ENCODE measurements at places on chromosomes 4 and X.
A peak's percentile ranks its signal among the peaks of the same experiment; 100 is the strongest.

GRCh38 chr4:87134122-87134521, 86.3 kb downstream of the KLHL8 start:
- DNase-seq: no peak

DNA sequence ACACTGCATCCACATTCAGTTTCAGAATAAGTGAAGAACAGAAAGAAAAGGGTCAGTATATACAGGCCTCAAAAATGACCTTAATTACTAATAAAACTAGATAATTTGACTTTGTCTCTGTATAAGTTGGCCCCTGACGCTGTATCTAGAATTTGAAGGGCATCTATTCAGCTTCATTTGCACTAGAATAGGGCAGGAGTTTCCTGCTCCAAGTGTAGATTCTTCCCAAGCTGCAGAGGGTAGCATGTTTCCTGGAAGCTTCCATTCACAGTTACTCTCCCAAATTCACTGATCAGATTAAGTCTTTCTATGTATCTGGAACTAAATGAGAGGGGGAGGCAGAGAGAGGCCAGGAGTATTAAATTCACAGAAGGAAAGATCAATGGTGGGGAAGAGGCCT, 90.9 kb downstream of the GC start:
- DNase-seq: no peak

DNA sequence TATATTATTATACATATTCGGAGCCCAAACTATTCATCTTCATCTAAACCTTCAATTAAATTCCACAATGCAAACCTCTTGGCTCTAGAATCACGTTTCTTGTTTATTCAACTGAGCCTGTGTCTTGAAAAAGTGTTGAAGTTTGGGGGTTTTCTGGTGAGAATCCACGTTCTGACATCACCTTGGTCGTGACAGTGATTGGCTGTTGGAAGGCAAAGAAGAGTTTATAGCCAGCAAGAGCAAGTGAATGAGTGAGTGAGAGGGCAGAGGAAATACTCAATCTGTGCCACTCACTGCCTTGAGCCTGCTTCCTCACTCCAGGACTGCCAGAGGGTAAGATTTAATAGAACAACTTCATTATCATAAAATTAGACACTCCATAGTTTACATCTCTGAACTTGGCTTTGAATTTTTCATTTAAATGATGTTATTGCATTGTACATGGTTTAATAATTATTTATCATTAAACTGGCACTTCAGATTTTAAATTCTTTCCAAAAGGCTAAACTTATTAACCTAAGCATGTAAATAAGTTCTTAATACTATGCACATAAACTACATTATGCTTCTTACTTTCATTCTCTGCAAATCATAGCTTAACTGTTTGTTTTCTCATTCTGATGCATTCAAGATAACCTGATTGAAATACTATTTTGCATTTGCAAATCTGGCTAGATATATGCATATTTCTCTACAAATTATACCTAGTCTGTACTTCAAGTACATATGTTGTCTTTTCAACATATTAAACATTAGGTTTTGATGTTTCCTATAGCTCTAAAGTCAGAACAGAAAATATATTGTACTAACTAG, at the start of gene IBSP:
Gene IBSP, plus strand, starts transcription at position 254 of the 813 bp plus-strand sequence. CDS start 2,808 bp downstream, outside the sequence.
- no peak for DNase-seq

GRCh38 chr4:129144755-129145206, 48.8 kb downstream of the C4orf33 start:
- DNase-seq: no peak

GRCh38 chrX:40108162-40108958, 10.6 kb upstream of the BCOR start:
- DNase-seq: no peak

DNA sequence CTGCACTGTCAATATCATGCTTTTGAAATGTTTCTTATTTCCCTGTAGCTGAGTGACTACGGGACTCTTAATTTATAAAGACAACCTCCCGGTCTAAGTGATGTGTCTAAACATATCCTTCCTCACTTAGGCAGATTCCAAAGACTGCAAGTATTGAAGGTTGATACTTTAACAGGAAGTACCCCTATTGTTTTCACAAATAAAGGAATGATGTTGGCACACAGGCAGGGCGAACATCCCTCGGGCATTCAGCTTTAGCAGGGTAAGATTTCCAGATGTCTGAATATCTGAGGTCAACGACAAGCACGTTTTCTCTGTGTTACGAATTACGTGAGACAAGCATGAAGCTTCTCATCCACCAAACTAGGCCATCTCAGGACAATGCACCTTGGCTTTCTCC, 638.0 kb upstream of the FRG1 start:
- no peak for DNase-seq

DNA sequence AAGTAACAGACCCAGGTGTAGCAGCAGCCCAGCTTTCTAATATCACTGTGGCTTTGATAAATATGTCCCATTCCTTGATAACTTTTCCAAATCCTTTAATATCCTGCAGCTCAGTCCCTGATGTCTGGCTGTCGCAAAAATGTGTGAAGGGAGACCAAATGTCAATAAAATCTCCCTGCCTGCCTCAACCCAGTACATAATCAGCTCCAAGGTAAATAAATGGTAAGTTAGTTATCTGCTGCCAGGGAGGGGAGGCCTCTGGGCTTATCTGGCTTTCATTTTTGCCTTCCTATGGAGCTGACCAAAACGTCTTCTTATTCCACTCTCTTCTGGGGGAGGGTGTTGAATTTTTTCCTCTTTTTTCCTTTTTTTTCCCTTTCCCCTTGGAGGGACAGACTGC, 630.6 kb downstream of the MID1IP1 start:
- no peak for DNase-seq

- no peak for DNase-seq
These were observed 342.9 kb downstream of the GBA3 start for GRCh38 chr4:23035521-23036056.

DNA sequence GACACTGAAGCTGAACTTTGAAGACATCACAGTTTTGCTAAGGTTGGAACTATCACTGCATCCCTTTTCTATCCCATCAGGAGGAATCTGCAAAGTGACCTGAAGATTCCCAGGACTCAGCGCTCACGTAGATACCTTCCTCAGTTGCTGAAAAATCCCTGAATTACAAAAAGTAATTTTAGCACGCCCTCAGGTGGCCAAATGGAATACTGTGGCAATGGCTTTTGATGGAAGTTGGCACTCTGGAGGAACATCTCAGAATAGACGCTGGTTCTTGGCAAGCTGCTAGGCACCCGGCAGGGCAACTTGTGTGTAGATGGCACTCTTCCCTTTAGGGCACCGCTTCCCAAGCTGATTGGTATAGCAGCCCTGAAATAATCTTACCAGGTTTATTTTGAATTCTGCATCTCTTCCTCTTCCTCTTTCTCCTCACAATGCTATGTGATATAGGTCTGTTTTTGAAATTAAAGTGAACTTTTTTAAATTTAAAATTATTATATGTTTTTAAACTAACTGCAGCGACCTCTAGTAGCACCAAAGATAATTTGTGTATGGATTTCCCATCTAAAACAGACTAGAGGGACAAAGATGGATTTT, 16.3 kb upstream of the ESX1 start:
- DNase-seq: peak; percentile 12

GRCh38 chr4:152359208-152360044, 176.5 kb downstream of the FBXW7 start:
- DNase-seq: no peak

DNA sequence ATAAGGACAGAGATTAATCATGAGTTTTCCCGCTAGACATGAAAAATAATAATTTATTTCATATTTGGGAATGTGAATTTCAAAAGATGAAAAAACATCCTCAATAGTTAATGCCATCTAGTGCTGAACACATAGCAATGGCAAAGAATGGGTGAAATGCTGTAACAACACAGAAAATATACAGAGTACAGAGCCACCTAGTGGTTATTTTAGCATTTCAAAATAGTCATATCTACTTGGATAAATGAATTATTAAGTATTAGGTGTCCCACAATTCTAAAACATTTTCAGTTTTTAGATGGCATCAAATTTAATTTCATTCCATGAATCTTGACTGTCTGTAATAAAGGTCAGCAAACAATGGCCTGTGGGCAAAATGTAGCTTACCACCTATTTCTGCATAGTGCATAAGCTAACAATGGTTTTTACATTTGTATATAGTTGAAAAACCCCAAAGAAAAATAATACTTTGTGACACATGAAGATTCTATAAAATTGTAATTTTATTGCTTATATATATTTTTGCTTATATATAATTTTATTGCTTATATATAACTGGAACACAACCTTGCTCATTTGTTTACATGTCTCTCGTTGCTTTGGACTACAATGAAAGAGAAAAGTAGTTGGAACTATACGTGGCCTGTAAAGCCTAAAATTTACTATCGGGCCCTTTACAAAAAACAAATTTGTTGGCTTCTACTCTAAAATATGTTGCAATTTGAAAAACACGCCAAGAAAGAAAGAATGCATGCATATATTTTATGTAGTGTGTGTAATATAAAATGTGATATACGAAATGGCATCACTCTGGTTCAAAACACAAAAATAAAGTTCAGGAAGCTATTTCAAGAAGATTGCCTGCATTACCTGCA, 99.1 kb upstream of the FAM47C start:
- DNase-seq: no peak

GRCh38 chr4:20809812-20810211, 109.6 kb downstream of the PACRGL start:
- no peak for DNase-seq

DNA sequence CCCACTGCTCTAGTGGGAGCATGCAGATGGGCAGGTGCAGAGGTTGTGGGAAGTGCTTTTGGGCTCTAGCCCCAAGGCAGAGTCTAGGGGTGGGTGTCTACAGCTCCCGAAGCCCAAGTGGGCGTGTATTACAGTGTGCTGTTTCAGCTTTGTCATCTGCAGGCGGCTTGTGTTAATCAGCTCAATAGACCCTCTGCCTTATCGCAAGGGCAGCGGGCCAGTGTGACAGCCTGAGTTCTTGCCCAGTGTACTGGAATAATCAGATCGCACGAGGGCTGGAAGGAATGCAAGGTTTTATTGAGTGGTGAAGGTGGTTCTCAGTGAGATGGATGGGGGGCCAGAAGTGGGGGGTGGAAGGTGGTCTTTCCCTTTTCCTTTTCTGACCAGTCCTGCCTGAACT, 529.4 kb upstream of the AMOT start:
- DNase-seq: no peak

- no peak for DNase-seq
These were observed 2.6 kb upstream of the SLC6A8 start for GRCh38 chrX:153685156-153685536.

- peak; percentile 11 for DNase-seq
These were observed 6.2 kb downstream of the TXK start for GRCh38 chr4:48127682-48128404.

- no peak for DNase-seq
These were observed 302.3 kb upstream of the IGFBP7 start for GRCh38 chr4:57412259-57413054.

DNA sequence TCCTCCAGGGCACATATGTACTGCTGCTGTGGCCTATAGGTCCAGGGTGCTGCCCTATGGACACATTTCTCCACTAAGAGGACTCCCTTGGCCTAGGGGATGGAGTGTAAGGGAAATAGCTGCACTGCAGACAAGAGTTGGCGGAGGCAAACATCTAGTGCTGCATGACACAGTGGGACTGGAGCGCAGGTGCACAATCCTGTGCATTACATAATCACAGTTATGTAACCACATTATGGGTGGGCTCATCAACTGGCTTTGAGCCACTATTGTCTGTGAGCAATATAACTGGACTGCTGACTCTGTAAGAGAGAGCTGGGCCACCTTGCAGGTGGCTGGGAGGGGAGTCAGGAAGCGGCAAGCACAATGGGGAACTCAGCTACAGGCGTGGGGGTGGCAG, 3.2 kb upstream of the TIGD2 start:
- DNase-seq: no peak

DNA sequence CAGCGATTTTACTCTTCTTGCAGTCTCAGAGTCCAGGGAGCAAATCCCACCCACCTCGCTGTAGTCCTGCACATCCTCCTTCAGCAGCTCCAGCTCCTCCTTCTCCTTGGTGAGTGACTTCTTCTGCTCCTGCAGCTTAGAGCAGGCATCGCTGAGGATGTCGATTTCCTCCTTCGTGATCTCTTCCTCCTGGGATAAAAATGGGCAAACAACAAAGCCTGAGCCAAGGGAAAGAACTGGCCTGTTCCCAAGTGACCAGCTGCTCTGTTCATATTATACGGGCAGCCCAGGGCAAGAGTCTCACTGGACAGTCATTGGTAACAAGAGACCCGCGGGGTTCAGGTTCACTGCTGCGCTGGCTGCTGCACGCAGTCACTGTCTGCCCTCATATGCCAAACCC, 26.2 kb downstream of the FGFR3 start:
- DNase-seq: no peak

DNA sequence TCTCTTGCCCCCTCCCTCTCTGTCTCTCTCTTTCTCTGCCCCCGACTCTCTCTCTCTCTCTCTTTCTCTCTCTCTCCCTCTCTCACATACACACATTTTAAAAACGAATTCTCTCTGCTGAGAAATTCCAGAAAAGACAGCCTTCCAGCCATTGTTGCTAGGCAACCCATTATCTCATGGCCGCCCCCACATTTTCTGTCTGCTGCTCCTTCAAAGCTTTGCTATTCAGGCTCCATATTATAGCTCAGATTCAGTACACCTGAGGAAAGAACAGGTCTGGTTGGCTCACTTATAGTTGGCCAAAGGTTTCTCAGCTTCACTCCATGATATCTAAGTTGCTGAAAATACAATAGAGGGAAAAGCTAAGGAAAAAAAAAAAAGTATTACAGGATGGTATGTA, 174.4 kb upstream of the RADX start:
- DNase-seq: peak; percentile 0

- DNase-seq: no peak
These were observed 17.8 kb upstream of the ARSJ start for GRCh38 chr4:113997206-113997605.

- no peak for DNase-seq
These were observed 512 bp downstream of the NOP14 start for GRCh38 chr4:2962614-2963174.

DNA sequence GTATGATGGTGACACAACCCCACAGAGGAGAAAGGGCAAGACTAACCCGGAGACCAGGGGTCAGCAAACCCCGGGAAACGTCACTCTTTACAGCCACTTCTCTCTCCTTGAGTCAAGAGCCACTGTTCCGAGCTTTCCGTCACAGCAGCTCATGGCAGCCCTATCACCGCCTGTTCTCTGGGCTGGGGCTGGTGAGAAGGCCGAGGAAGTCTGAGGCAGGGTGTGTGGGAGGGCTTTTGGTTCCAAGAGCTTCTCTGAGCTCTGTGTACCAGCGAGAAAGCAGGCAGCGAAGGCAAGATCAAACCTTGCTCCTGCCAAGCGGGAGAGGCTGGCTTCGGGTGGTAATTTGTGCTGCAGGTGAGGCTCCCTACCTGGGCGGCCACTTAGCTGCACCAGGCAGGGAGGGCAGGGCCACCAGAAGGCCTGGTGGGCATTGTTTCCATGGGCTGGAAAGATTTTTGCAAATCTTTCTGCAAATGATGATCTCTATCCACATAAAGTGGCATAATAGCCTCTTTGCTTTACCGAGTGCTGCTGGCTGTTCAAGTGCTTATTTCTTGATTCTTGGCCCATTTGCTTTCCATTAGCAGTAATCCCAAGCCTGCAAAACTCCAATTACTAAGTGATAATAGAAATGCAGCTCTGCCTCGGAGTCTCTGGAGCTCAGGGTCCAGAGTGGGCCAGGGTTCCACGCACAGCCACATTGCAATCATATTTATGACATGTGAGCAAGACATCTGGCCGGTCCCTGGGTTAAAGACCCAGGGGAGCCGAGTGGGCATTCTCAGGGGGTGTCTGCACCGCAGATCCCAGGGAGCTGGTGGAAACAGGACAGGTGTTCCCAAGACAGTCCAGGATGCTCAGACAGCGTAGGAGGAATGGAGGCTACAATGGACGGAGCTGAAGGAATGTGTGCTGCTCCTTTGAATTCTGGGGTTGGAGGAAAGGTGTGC, 41.5 kb downstream of the DCTD start:
- no peak for DNase-seq

- DNase-seq: no peak
These were observed 74.5 kb upstream of the PAQR3 start for GRCh38 chr4:79013756-79014155.
